ENCODE measurements at places on chromosomes 11 and 22. TPM values are rescaled to one million over a fixed set of nuclear protein-coding genes. Genes with fewer than 3 reads are reported as not detected.

The LSP1 gene
- total RNA-seq: 18.2 TPM

The TRPC6 gene
- total RNA-seq: 1.5 TPM

The ESAM gene
- 13.6 TPM for total RNA-seq

The MRGPRX4 gene
- total RNA-seq: not detected

The CATSPER1 gene
- 0.19 TPM for total RNA-seq

Measured in aortic smooth muscle cell (primary cell).